ENCODE measurements at places on chromosomes 1 and 21.

DNA sequence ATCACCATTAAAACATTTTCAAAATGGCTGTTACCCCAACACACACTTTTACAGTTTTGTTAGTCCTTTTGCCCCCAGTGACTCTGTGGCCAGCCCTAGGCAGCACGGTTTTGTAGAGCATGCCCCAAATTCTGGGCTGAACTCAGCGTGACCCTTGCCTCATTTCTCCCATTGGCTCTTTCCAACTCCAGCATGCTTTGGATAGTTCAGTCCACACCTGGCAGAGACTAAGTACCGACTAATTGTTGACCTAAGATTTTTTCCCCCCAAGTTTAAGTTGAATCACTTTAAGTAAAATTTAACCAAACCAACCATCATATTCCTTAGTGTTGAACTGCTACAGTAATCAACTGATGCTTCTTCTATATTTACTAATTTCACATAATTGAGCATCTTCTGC is 62.4 kb upstream of the LRRC8B start:
- DNase-seq, result no peak

- no peak for DNase-seq
Measured at GRCh38 chr1:199081739-199082138, 442.9 kb downstream of the PTPRC start.

GRCh38 chr1:62161711-62162110 is 32.9 kb upstream of the L1TD1 start:
- no peak for DNase-seq

- no peak for DNase-seq
Measured at GRCh38 chr1:202291961-202292712, 49.6 kb downstream of the UBE2T start.

DNA sequence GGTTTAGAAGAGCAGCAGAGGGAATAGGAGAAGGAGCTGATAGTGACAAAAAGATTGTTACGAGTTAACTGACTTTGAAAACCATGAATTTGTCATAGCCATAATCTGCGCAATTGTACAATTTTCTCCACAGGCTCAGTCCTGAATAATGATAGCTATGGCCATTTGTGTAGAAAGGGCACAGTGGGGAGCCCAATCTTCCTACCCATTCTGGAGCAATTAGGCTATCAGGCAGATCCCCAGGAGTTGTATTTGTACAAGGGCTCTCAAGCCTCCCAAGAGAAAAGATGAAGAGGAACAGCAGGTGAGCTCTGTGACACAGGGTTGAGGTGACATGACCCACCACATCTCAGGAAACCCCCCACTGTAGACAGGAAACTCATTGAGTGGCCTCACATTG is 42.1 kb upstream of the SAMD13 start:
- no peak for DNase-seq

GRCh38 chr21:42597487-42598158 is 55.8 kb upstream of the PDE9A start:
- DNase-seq, result no peak

- no peak for DNase-seq
Measured at GRCh38 chr1:42847721-42848460, 1.5 kb downstream of the ZNF691 start.

GRCh38 chr1:229040630-229041358 is 230.1 kb upstream of the RAB4A start:
- DNase-seq, result no peak

DNA sequence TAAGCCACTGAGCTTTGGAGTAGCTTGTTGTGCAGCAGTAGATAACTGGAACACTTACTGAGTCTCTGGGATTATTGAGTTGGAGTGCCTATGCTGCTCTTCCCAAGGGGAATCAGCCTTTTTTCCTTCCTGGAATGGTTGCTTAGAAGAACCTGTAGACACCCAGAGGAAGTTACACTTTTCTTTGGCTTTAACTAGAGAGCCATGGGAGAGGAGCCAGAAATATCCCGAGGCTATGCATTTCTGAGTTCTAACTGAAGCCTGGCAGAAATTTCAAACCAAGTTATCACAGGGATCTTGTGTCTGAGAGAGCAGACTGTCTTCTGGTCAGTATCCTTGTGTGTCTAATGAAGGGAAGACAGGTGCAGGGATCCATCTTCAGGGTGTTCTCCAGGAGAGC is 28.3 kb downstream of the LAMC1 start:
- DNase-seq, result no peak

DNA sequence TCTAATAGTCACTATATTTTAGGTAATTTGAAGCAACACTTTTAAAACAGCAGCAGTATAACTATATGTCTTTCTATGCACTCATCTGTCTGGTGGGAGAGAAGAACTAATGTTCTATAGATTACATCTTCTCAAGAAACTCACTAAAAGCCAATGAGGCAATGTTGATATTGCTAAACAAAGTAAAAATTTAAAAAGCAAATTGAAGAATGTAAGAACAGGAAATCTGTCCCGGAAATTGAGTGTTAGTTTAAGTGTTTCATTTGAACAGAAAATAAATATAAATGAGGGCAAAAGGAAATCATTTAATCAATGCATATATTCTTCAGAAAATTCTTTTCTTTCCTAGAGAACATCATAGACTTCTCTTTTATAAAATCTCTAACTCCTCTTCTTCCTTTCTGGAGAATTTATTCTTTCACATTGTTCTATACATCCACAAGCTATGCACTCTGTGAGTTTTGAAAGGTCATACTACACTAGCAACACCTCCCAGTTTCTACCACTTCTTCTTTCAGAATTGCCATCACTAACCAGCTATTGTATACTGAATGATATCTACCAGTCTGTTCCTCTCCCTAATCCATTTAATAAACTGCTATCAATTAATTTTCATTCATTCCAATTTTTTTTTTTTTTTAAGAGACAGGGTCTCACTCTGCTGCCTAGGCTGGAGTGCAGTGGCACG is 153.0 kb downstream of the USH2A start:
- no peak for DNase-seq

DNA sequence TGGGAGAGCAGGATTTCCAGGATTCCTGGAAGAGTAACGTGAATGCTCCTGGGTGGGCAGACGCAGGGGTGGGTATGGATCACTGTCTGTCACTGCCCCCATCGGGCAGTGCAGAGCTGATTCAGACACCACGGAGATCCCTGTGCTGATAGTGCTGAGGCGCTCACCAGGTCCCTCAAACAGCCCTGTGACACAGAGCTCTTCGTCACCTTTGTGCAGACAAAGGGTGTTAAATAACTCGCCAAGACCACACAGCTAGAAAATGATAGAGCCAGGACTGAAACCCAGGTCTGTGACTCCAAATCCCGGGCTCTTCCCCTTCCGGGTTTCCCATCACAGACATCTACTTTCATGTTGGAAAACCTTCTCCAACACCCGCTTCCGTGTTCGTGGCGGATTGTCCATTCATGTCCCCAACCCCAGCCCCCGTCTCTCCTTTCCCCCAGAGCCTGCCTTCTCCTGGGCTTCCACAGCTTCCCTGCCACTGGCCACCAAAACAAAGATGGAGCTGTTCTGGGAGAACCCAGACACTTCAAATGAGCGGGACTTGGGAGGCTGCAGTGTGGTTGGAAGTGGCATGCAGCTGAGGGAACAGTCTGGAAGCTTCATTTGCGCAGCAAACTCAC is 2.6 kb downstream of the EFHD2 start:
- DNase-seq, result peak; percentile 52

- no peak for DNase-seq
Measured at GRCh38 chr21:35548904-35549615, 500.0 kb upstream of the RUNX1 start.

GRCh38 chr1:211749251-211749650 is 73.8 kb upstream of the NEK2 start:
- DNase-seq, result no peak

GRCh38 chr1:31426249-31426922 is 13.4 kb downstream of the SERINC2 start:
- DNase-seq, result no peak

DNA sequence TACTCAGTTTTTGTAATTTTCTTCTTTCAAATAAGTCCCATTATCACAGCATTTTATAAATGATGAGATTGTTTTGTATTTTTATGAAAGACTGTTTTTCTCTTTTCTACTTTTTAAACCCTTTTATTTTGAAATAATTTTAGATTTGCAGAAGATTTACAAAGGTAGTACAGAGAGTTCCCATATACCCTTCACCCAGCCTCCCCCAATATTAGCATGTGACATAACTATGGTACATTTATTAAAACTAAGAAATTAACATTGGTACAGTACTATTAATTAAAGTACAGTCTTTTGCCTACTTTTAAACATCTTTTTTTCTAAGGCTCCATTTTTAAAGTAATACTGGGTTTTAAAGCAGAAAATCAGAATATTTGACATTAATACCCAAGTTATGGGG is 35.6 kb upstream of the LAMC2 start:
- DNase-seq, result no peak

- DNase-seq, result no peak
Measured at GRCh38 chr1:180470031-180470430, 32.3 kb downstream of the ACBD6 start.

- DNase-seq, result no peak
Measured at GRCh38 chr1:151143057-151143435, 3.4 kb downstream of the SEMA6C start.

- DNase-seq, result no peak
Measured at GRCh38 chr1:205948039-205948438, 4.8 kb upstream of the SLC26A9 start.

GRCh38 chr21:17051054-17051453 is 461.8 kb upstream of the CXADR start:
- no peak for DNase-seq

DNA sequence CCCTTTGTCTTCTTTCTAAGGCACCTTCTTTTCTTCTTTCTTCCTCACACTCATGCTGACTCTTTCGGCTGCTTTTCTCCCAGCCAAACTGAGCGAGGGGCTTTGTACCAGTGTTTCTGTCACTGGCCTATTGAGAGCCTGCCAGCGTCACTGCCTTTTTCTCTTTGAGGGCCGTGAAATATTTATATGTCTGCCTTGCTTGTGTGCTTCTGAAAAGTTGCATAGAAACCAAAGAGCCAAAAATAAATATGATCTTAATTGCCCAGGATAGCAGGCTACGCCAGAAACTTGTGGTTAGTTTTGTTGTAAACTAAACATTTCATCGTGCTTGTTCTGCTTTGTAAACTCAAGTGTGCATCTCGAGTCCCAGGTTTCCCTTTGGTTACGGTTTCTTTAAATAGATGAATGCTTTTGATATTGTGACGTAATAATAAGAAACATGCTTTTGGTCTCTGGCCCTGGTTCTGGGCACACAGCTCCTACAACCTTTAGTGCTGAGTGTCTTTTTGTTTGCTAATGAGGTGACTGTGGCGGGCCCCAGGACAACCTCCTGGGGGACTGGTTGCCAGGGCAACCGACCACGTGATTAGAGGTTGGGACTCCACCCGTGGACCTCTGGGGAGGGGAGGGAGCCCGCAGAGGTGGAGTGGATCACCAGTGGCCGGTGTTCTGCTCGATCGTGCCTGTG is 10.8 kb downstream of the SLC37A1 start:
- DNase-seq, result peak; percentile 67

DNA sequence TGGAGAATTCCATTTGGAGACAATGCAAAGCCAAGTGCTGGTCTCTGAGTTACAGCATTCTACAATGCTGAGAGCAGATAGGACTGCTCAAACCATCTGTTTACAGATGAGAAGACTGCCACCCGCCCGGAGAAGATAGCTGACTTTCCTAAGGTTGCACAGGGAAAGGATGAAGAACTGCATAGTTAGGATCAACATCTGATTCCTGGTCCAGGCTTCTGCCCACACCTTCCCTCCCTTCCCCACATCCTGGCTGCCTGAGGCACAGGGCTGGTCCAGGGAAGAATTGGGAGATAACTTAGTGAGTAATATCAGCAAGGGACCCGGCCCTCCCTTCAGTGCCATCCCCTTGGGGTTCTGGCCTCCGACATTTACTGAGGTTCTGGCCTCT is 2.0 kb downstream of the SERINC2 start:
- no peak for DNase-seq

- DNase-seq, result no peak
Measured at GRCh38 chr21:14259747-14260146, 43.8 kb downstream of the RBM11 start.

DNA sequence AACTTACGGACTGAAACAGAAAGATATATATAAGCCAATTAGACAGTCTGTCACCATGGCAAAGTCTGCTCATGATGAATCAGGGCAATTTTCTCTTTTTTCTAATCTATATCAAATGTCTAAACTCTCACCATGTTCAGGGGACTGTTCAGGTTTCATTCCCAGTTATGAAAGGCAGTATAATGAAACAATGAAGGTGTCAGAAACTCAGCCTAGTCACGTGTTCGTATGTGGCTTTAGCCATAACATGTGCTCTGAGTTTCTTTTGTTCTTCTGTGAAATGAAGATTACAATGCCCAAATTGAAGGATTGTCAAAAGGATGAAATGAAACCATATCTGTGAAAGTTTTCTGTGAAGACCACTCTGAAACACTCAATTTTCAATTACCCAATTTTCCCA is 392.9 kb downstream of the DSCAM start:
- no peak for DNase-seq

DNA sequence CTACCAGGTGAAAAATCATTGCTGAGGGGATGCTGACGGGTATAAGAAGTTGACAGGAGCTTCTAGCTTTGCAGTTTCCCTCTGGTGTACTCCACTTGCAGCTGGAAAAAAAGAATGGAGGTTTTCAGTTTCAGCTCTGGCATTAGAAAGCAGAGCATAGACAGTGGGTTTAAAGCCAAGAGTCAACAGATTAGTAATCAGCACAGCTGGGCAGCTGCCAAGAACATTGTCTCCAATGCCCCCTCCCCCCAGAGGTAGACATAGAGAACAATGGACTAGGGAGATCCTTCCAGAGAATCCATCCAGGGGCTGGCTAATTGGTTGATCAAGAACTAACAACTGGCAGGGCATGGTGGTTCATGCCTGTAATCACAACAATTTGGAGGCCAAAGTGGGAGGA is 10.1 kb upstream of the ZBTB8B start:
- DNase-seq, result no peak

DNA sequence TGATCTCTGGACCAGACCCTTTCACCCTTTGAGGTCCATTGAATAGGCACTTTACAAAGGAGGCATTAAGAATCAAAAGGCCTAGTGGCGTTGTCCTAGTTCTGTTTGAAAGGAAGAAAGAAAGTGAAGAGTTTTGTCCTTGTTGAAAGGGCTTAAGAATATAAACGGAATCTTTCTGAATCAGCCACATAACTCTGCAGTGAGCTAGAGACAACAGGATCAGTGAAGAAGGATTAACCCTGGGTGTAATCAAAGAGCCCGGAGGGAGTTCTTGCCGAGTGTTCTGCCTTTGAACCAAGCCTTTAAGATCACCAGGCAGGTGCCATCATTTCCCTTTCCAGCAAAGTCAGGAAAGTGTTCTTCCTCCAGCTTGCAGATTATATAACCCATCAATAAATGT is 54.8 kb upstream of the CNTN2 start:
- DNase-seq, result no peak

DNA sequence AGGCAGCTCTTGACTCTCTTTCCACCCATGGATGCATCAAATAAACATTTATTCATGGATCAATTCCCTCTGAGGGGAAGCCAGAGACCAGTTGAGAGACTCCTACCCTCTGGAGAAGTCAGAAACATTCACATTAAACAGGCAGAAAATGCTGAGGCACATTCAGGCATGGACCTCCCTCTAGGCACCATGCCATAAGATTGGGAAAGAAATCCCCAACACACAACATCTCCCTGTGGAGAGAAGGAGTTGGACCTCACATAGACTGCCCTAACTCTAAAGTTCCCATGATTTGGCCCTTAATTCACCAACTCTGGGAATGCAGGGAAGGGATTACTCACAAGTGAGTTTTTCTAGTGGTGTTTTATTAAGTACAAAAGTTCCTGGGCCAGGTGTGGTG is 415.3 kb upstream of the C1orf87 start:
- DNase-seq, result no peak

Data from activated CD8-positive, alpha-beta T cell treated with anti-CD3 and anti-CD28 coated beads, Interleukin-2, amount 10 ng/mL, durations not matched to agents 7 days and 5 days (primary cell).